Kidney epithelial cell (primary cell): ENCODE measurements at places on chromosomes 16 and 17.

DNA sequence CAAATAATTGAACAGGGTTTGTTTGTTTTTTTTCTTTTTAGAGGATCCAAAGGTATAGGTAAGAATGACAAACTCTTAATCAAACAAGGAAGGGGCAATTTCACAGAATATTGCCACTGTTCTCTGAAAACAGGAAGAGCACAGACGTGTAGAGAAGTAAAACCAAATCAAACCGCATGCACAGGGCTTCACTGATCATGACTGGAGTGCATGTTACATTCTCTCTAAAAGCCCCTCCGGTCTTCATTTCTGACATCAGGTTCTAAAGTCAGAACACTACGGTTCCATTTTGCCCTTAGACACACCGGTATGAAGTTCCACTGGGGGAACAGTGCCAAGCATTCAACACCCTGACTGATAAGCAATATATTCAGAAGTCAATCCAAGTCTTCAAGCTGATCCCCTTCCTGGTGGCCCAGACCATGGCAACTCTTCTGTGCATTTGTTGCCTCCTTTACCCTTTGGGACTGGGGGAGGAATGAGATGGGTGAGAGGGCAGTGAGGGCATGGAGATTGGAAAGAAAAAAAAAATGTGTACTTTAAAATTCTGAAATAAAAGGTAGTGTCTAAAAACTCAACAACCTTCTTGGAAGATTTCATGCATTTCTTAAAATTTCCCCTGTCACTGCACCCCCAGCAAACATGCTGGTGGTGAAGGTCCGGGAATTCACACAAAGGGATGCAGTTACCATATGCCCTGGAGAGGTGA, 1.4 kb downstream of the MMD start:
- no peak for DNase-seq

DNA sequence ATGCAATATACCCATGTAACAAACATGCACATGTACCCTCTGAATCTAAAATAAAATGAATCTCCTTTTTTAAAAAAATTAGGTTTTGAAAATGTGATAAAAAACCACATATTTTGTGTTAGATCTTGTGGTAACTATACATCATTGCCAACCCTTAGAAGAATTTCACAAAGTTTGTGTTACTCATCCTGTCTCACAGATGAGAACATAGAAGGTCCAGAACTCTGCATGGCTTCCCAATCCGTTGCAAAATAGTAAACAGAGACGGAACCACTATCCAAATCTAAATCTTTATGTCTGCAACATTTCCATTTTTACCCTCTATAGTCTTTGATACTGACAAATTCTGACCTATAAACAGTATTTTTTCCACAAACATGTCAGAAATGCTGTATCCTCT, 759.9 kb downstream of the KCNJ2 start:
- DNase-seq = no peak

- DNase-seq = no peak
These were observed 143.3 kb upstream of the AXIN2 start for GRCh38 chr17:65704731-65705130.

DNA sequence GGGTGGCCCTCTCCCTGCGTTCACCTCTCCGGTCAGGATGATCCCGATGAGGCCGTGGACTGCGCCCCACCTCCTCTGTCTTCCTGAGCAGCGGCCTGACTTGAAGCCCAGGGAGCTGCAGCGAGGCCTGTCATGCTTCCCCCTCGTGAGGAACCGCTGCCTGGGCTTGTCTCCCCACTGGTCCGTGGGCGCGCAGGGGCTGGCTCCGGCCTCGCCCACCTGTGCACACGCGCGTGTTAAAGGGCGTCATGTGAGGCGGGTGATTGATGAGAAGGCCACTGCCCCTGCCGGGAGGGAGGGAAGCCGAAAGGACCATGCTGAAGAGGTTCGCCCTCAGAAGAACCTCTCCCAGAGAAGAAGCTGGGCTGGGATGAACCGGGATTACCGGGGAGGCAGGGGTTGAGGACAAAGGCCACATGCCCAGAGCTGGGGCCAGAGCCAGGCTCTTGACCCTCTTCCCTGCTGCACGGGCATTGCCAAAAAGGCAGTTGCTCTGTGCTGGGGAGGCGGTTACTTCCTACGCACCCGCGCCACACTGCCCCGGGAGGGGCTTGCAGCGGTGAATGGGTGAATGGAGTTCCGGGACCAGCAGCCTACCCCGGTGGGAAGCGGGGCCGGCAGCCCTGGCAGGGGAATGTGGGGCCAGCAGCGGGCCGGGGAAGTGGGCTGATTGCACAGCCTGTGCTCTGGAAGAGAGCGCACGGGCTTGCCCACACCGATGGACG, 85.9 kb upstream of the GSE1 start:
- DNase-seq = no peak

DNA sequence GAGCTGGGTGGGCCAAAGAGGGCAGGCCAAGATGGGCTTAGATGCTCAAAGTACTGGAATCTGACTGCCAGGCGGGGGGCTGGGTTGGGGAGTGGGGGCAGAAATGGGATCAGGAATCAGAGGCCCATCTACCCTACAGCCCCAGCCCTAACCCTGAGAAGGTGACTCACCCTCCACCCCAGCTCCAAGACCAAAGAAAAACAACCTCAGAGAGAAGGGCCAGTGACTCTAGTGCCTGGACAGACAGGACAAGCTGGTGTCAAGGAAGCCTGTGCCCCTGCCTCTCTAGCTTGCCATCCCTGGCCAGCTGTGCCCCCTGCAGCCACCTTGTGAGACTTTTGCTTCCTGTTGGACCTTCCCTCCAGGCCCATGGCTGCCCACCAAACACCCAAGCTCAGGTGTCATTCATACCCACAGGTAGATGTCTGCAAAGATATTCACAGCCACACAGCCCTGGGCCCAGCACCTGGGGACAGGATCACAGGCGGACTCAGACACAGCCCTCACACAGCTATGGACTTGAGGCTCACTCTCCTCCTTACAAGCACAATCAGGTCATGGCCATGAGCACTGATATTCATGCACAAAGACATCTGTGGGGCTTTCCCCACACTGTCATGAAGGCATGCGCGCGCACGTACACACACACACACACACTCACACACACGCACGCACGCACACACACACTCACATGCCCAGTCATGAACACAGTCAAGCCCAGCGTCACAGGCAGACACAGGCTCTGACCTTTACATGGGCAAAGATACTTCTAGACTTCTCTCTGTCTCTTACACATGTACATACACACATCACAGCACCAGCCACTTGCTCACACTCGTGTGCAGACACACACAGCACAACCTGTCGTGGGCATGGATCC, 2.8 kb downstream of the WNT3 start:
- DNase-seq = no peak

- no peak for DNase-seq
These were observed 1.6 kb downstream of the MLLT6 start for GRCh38 chr17:38706505-38707216.

DNA sequence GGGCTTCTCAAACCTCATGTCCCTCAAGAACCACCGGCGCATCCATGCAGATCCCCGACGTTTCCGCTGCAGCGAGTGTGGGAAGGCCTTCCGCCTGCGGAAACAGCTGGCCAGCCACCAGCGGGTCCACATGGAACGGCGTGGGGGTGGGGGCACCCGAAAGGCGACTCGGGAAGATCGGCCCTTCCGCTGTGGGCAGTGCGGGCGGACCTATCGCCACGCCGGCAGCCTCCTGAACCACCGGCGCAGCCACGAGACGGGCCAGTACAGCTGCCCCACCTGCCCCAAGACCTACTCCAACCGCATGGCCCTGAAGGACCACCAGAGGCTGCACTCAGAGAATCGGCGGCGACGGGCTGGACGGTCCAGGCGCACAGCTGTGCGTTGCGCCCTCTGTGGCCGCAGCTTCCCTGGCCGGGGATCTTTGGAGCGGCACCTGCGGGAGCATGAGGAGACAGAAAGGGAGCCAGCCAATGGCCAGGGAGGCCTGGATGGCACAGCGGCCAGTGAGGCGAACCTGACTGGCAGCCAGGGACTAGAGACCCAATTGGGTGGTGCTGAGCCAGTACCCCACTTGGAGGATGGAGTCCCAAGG, 5.9 kb downstream of the ZNF646 start:
- no peak for DNase-seq

DNA sequence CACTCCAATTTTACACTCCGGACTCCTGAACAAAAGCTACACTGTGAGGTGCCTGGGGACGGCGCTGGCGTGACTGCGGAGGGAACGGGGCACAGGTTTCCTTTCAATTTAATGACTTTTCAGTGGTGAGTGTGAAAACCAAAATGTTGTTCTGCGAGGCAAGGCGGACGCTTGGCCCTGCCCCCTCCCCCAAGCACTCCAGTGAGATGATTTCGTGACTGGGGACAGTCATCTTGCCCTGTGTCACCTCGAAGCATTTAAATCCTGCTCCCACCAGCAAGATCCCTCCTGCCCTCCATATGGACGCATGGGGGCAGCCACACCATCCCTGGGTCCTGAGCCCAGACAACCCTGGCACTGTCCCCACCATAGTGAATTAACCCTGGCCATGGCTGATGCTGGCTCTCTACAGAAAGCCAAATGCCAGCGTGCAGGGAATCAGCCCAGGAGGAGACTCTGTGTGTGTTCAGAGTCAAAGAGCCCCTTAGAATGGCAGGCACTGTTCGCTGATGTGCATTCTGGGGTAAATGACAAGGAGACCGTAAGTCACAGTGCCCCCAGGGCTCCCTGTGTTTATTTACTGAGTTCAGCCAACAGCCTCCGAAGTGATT, 41.0 kb downstream of the C16orf95 start:
- no peak for DNase-seq
